ENCODE measurements at places on chromosomes 16 and 17.

- no peak for DNase-seq
Measured at GRCh38 chr17:76713765-76714164, 3.0 kb upstream of the MXRA7 start.

GRCh38 chr16:66474750-66475199 lies 47.7 kb downstream of the BEAN1 start:
- DNase-seq, result peak; percentile 44

DNA sequence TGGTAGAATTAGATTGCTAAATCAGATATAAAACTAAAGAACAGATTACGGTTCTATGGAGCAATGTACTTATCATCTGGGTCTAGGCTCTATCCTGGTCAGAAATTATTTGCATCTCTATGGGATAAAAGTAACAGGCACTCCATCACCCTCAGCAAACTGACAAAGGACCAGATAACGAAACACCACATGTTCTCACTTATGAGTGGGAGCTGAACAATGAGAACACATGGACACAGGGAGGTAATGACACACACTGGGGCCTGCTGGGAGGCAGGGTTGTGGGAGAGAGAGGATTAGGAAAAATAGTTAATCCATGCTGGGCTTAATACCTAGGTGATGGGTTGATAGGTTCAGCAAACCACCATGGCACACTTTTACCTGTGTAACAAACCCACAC lies 61.9 kb downstream of the MPHOSPH6 start:
- no peak for DNase-seq

GRCh38 chr17:43578699-43579565 lies 32.8 kb upstream of the ETV4 start:
- peak; percentile 20 for DNase-seq

GRCh38 chr17:42568341-42569111 lies 1.6 kb downstream of the MLX start:
- DNase-seq, result no peak

DNA sequence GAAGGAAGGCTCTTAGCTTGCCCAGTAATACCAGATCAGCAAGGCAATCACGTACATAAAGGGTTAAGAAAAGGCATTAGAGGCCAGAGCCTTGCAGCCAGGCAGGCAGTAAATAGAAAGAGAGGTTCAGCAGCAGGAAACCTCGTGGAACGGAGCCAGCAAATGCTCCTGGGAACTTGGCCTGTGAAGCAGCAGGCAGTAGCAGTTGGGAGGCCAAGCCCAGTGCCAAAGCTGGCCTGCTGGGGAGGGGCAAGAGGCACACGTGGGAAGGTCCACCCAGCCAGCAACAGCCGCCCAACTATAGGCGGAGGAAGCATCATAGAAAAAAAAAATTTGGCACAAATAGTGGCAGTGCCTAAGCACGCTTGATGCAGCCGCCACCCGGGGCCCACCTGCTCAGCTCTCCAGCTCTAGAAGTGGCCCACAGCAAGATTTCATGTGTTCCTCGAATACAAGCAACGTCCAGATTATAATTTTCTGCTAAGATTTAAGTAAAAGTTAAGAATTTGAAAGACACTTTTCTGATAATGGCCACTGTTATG lies 2339.5 kb downstream of the TP53TG3F start:
- no peak for DNase-seq

DNA sequence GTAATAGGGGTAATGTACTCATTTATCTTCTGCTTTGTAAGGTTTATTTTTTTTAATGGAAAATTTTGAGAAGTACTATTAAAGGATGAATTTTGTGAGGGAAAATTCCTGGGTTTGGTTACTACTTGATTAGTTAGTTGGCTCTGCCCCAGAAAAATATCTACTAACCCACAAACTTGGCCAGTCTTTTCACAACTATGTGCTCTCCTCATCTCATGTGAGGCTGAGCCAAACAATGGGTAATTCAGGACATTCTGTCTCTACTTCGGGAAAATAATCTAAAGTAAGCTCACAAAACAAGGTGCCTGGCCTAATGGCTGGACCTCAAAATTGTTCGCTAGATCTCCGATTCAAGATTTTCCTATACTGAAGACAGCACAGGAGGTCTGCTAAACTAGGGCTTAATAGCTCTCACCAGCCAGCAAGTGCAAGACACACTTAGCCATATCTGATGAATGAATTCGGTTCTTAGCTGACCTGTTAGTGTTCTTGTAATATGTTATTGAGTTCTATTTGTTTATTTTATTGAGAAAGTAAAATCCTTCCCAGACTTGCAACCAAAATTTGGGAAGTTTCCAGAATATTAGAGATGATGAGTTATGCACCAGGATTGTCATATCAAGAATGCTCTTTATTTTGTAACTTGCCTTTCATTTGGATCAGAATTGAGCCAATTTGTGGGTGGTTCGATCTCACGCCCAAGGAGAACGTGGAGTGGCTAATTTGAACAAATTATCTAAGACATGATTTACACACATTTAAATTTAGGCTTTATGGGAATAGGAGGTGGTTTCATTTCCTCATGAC lies 5.7 kb downstream of the KCNJ16 start:
- no peak for DNase-seq

DNA sequence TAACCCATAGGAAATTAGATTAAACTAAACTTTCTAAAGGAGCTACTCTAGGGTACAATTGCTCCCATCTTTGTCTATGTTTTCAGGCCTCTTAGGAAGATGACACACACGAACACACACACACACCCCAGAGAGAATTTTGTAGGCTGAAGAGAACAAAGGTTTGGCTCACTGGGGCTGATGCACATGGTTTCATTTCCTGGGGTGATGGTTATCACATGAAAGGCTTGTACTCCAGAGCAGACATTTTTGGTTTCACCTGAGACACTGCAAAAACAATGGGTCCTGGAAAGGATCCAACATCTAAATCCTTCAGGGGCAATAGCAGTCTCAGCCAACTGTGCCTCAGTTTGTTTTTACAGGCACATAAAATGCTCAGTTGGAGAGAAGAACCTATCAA lies 62.8 kb downstream of the GRB7 start:
- DNase-seq, result peak; percentile 37

DNA sequence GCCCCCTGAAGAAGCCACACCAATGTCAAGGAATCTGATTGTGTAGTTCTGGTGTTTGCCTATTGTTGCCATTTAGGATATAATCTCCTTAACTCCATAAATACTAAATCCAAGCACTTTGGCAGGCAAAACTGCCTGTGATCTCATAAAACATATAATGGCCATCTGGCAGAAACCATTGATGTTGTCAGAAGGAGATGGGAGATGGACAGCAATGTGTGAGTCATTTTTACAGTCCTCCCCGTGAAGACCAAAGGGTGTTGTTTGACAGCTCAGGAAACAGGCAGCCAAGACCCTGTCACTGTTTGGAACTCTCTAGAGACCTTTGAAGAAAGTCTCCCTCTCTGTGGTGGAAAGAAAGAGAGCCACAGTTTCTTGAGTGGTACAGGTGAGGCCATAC lies 454.1 kb downstream of the HS3ST3B1 start:
- no peak for DNase-seq

GRCh38 chr17:43353393-43353792 lies 45.4 kb upstream of the ARL4D start:
- DNase-seq, result no peak

- DNase-seq, result no peak
Measured at GRCh38 chr17:58278661-58279015, 2.1 kb downstream of the MPO start.

DNA sequence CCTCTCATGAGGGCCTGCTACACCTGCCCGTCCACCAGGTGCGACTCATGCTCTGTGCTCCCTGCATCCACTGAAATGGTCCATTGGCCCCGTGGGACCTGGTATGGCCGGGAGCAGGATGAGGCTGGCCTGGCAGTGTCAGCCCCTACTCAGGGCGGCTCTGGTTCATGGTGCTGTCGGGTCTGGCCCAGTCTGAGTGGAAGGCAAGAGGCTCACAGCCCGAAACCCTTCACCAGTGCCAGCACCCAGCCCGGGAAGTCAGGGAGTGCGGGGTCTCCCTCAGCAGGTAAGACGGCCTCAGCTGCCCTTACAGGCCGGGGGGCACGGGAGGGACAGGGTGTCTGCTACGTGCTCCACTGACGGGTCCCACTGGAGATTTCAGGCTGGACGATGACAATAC lies 40.5 kb upstream of the RASD1 start:
- no peak for DNase-seq

GRCh38 chr16:81910366-81910885 lies 100.8 kb downstream of the SDR42E1 start:
- DNase-seq, result no peak

- no peak for DNase-seq
Measured at GRCh38 chr16:67419931-67420330, 3.7 kb upstream of the ZDHHC1 start.

GRCh38 chr16:23434380-23434779 lies 18.6 kb downstream of the COG7 start:
- no peak for DNase-seq

DNA sequence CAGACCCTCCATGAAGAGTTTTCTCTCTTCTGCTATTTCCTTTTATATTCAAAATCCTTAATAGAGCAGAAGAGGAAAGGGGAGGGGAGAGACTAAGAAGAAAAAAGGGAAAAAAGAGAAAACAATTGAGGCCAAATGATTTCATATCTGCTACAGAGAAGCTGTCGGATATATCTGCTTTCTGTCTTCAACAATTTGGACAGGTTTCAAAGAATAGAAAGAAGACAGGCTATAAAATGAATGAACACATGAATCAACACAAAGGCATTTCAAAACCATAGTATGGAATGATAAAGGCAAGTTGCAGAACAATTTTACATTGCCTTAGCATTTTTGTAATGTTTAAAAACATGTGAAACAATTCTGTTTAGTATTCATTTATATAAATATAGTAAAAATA lies 4.7 kb upstream of the CMTR2 start:
- no peak for DNase-seq

GRCh38 chr16:55369151-55369550 lies 45.1 kb downstream of the IRX6 start:
- no peak for DNase-seq

DNA sequence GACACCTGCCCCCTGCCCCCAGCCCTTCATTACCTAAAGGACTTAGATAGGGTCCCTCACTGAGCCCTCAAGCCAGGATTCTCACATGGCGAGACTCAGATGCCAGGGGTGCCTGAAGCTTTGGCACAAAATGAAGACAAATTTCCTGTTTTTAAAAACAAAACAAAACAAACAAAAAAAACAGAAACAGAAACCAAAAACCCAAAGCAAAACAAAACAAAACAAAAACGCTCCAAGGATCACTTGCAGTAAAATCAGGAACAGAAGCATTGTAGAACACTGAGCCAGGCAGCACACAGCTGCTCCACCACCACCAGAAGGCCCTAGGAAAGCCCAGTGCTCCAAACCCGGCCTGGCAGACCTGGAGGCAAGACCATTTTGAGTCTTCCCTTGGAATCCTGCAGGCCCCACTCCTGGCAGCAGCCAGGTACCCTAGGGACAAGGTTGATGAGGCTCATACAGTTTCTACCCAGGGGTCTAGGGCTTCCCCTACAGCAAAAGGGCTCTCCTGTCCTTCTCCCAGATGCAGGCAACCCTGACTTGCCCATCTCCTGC lies 20.8 kb downstream of the MYO18A start:
- DNase-seq, result no peak

- DNase-seq, result no peak
Measured at GRCh38 chr16:57603115-57604024, 25.1 kb upstream of the ADGRG1 start.

DNA sequence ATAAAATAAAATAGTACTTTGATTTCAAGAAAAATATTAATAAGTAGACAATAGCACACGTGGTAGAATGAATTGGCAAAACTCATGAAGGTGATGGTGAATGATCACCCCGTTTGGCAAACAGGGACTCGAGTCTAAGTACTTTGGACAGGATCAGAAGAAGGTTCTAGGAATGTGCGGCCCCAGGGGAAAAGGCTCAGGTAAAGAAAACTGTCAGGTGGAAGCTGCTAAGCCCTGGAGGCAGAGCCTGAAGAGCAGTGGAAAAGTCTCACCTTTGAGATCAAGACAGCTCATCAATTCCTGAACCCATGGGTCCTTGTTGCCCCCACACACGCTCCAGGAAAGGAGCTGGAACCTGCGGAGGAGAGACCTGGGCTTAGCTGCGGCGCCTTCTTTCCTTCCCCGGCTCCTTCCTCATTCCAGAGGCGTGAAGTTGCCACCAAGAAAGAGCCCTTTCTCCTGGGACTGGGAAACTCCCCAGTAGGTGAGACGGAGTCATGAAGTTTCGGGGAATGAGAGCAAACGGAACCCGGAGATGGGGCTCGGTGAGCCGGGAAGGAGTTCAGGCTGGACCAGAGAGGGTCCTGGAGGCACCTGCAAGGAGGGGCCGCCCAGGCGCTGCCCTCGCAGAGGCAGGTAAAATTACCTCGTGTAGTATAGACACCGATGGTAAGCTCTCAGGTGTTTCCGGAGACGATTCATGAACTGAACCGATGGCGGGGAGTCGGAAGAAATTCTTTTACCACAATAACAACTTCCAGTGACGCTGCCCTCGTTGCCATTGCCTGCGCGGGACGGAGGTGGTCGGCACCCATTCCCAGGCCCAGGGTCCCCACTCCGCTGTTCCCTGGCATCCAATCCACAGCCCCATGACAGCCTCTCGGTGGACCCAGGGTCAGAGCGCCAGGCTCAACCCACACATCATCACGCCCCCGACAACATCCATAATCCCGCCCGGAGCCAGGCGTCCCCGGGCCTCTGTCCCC lies 1.2 kb upstream of the ZMYND15 start:
- DNase-seq, result no peak

DNA sequence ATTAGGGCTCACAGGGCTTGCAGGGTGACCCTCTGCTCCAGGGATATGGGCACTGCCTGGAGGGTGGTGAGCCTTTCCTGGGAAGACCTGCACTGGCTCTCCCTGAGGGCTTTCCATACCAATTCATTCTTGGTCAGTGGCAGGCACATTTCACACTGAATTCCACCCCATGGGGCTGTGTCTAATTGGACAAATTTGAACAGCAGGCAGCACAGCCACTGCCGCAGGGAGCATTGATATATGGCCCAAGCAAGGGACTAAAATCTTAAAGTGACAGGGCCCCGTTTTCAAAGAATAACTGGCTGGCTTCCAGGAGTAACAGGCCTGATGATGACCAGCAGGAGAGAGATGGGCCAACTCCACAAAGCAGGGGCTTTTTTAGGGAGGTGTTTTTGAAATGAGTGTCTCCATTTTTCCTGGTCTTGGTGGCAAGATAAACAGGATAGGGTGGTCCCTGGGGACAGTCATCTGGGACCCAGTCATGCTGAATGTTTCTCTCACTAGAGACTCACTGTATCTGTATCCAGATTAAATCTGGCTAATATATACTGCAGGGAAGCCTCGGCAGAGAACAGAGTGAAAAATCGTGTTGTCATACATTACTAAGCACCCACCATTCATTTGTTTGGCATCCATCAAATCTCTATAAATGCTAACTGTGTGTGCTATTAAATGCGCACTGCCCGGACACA lies 74.1 kb upstream of the TBX2 start:
- no peak for DNase-seq

GRCh38 chr17:73646409-73647300 lies 2.4 kb upstream of the SDK2 start:
- DNase-seq, result no peak

- no peak for DNase-seq
Measured at GRCh38 chr17:18916816-18917500, 35.0 kb upstream of the SLC5A10 start.

Data from stimulated activated naive CD4-positive, alpha-beta T cell treated with Interleukin-2 at 50 U/mL for 16 hours (primary cell).